ENCODE measurements at places on chromosomes 6 and 20.

DNA sequence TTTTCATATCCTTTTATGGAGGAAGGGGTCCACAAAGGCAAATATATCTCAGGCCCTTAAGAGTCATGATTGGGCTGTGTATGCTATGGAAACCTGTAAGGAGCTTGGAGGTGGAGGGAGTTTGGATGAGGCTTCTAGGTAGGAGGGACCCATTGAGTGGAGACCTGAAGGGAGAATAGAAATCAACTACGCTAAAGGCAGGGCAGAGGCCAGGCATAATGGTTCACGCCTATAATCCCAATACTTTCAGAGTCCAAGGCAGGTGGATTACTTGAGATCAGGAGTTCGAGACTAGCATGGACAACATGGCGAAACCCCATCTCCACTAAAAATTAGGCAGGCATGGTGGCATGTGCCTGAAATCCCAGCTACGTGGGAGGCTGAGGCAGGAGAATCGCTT lies 34.4 kb upstream of the ZNF217 start:
- no peak for DNase-seq

GRCh38 chr20:14918281-14918680 lies 580.9 kb upstream of the FLRT3 start:
- DNase-seq: no peak

DNA sequence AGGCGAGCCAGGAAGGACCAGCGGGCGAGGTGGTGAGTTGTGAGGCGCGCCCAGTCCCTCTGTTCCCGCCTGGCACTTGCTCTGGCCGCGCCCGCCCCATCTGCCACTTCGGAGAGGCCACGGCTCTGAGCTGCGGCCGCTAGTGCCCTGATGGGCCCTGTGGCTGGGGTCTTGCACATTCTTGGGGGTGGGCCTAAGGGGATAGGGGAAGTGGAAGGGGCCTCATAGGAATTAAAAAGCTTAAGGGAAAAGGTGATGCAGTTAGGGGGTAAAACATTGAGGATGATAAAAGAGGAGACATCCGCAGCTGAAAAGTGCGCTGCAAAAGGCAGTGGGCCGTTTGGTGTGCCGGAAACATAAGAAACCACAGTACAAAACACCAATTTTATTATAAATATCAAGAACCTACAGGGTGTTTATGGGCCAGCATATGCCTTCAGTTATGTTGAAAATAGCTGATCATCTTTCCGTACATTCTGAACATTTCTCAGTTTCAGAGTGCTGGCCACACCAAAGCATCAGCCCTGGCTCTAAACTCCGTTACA lies 1.1 kb upstream of the PSMB8 start:
- no peak for DNase-seq

- no peak for DNase-seq
These were observed 119.1 kb downstream of the CHD6 start for GRCh38 chr20:41499064-41499463.

- no peak for DNase-seq
These were observed 3.6 kb downstream of the BEND6 start for GRCh38 chr6:56958481-56958880.

All from D721Med (cell line).